ENCODE measurements at places on chromosomes 3 and 15.

DNA sequence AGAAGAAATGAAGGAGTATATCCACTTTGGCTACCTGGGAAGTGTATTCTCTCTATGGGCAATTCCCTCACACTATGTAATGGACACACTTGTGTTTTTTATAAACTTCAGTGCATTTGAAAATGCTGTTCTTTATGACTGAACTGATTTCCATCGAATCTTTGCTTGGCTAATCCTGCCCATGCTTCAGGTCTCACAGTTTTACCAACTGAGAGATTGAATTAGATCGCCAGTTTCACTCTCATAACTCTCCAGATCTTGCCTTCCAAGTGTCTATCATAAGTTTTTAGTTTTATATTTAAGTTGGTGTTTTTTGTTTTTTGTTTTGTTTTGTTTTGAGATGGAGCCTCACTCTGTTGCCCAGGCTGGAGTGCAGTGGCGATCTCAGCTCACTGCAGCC, 73.5 kb upstream of the MBNL1 start:
- DNase-seq = no peak

DNA sequence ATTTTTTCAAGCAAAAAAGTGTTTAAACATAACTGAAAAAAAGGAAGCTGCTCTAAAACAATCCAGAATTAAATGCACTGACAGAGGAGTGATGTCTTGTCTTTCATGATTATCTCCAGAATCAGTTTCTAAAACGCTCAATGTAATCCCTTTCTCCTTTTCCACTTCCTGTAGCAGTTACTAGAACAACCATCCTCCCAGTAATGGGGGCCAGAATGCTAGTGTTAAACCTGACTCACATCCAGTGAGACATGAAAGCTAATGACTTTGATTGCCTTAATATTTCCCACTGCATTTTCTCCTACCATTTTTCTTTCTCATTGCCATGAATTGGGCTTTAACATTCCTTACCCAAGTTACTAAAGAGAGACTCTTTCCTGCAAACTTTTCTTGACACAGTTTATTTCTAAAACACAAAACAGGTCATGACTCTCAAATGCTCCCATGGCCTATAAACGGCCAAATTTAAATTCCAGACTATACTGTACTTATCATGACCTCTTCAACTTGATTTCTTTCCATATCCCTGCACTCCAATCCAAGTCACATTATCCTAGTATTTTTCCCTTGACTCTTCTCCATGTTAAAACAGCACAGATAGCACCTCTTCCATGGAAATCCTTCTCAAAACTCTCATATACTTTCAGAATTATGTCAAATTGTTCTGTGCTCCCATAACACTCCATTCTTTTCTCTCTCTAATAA, 341.4 kb downstream of the NAALADL2 start:
- DNase-seq = no peak

- peak; percentile 41 for DNase-seq
Observed at GRCh38 chr3:10950476-10951294, 41.9 kb upstream of the SLC6A1 start.

DNA sequence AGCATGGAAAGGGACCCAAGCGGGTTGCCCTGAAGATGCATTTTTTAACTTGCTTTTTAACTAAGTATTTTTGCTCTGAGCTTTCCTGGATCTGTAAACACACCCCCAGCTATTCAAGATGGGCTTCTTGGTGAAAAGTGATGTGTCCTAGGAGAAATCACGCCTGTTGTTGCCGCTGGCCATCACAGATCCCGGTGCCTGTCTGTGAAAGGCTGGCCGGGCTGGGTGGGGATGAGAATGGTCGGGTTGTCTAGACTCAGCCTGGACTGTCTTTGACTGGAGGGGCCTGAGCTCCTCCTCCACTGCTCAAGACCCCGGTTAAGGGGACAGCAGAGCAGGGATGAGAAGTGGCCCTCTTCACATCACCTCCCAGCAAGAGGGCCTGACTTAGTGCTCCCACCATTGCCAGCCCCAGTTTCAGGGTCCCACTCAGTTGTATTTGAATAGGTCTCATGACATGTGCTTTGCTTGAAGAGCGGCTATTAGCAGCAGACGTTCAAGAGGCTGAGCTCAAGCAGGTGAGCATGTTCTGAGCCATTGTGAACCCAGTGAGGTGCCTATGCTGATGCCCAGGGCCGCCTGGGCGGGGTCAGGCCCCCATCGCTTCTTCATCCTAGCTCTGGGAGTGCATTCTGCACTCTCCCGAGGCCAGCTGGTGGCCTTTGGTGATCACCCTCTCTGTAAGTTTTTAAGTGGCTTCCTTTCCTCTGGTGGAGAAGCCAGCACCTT, 79.9 kb downstream of the IGF1R start:
- DNase-seq = peak; percentile 19

- DNase-seq = no peak
Observed at GRCh38 chr3:186097317-186097662, 11.6 kb downstream of the ETV5 start.

GRCh38 chr3:119571230-119571629, 8.1 kb upstream of the ADPRH start:
- DNase-seq = no peak

DNA sequence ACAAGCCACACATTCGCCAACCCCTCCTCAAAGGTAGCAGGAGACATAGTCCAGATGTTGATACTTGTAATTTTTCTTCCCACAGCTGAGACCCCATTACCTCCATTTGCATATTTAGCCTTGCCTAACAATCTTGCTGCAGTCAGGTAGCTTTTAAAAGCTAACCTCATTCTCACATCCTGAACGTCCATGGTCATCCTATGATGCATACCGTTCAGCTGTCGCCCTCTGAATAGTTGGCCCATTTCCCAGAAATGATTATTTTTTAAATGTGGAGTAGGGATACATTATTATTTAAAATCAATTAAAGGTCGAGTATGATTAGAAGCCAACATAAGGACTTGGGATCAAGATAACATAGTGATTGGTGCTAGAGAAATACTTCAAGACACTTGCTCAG, 165.0 kb downstream of the MEX3B start:
- peak; percentile 84 for DNase-seq

DNA sequence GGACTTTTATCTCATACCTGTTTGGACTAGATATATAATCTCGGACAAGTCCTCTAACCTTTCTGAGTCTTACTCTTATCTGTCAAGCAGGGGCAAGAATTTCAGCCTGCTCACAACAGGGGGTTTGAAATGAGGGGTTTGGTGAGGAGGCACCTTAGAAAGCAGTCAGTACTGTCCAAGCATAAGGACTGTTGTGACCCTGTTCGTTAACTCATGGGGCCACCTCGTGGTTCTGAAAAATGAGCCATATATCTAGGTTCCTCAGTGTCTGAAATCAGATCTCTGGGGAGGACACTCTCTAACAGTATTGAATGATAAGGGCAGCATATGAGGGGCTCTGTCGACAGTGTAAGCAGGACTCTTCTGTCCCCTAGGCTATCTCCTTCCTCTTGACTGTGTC, 7.2 kb upstream of the TIMP4 start:
- DNase-seq = no peak

DNA sequence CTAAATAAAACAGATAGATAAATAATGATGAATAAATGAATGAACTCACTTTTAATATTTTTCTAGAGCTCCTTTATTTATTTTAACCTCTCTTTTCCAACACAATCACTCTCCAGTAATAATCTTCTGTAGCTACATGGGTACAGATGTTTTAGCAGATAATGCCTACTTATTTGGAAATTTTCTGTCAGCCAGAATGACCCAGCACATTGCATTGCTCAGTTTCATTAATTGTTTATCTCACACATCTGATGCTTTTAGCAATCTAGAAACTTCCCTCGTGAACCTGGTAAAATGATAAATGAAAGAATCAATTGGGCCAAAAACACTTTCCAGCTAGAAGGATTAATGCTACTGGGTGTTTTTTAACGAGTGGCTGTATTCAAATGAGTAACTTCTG, 14.9 kb upstream of the MYH15 start:
- DNase-seq = no peak

DNA sequence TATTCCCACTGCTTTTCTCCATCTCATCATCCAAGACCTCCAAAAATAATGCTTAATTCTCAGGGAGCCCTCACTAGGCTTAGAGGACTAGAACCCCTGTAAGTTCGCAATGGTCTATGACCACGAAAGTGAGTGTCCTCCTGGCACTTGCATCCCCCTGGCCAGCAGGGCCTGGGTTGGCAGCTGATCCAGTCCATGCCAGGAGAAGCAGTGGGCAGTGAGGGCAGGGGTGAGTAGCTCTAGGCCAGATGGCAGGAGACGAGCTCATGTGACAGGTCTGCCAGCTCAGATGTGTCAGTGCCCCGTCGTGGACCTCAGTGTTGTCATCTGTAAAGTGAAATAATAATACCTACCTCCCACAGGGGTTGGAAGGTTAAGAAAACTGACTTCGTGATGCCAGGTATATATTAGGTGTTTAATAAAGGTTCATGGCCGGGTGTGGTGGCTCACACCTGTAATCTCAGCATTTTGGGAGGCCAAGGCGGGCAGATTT, 11.1 kb downstream of the GP5 start:
- no peak for DNase-seq

GRCh38 chr15:69930754-69931153, 167.0 kb downstream of the TLE3 start:
- no peak for DNase-seq

GRCh38 chr15:31843426-31844055, 186.8 kb upstream of the CHRNA7 start:
- no peak for DNase-seq

- DNase-seq = no peak
Observed at GRCh38 chr3:134526319-134526718, 40.5 kb downstream of the CEP63 start.

GRCh38 chr3:31959951-31960792, 20.9 kb downstream of the OSBPL10 start:
- DNase-seq = no peak

DNA sequence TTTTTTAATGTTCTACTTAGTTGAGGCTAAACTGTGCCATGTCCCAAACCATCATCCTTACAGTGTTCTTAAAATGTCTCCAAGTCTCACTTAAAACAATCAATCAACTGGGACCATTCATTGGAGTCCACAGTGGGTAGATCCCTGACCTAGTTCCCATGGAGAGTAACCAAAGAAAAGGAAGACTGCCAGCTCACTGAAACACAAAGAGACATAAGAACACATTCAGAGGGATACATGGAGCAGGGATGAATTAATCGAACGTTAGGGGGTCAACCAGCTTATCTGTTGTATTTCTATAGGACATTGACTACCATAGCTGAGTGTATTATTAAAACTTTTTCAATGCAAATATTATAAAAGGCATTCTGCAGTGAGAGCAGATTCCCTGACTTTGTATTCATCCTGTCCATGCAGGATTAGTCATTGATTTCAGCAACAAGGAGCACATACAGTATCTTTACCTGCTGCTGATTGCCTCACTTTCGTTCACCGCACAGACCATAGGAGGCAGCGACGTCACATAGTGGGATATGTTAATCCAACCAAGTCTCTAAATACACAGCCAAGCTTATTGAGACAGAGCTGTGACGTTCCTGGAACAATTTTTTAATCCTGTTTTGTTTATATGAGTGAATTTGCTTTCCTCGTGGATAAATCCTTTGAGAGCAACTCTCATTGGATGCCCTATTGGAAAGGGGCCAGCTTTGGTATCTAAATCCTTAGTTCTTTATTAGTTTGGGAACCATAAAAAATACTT, 364.9 kb upstream of the RBMS3 start:
- DNase-seq = peak; percentile 63

DNA sequence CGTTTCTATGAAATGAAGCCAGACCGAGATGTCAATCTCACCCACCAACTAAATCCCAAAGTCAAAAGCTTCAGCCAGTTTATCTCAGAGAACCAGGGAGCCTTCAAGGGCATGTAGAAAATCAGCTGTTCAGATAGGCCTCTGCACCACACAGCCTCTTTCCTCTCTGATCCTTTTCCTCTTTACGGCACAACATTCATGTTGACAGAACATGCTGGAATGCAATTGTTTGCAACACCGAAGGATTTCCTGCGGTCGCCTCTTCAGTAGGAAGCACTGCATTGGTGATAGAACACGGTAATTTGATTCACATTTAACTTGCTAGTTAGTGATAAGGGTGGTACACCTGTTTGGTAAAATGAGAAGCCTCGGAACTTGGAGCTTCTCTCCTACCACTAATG, 41.9 kb upstream of the TRA2B start:
- DNase-seq = no peak

GRCh38 chr3:65604863-65605526, 433.7 kb downstream of the MAGI1 start:
- DNase-seq = no peak

GRCh38 chr3:37825744-37826400, 35.8 kb upstream of the CTDSPL start:
- no peak for DNase-seq

GRCh38 chr15:97234851-97235610, 725.5 kb upstream of the ARRDC4 start:
- DNase-seq = peak; percentile 12

DNA sequence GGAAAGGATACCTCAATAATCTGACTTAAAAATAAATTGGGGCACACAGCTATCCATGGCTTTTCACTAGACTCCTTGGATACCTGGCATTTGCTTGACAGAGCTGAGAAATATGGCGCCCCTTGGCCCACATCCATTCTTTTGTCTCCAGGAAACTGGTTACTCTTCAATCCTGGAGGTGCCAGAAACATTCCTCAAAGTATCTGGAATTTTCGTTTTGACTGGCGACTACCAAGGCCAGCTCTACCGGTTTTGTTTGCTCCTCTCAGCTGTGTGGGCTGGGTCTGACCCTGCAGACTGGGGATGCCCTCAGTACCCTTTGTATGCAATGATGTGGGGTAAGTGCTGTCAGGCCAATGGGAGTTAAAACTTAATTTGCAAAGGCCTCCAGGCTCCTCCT, 27.0 kb downstream of the KATNBL1 start:
- no peak for DNase-seq

DNA sequence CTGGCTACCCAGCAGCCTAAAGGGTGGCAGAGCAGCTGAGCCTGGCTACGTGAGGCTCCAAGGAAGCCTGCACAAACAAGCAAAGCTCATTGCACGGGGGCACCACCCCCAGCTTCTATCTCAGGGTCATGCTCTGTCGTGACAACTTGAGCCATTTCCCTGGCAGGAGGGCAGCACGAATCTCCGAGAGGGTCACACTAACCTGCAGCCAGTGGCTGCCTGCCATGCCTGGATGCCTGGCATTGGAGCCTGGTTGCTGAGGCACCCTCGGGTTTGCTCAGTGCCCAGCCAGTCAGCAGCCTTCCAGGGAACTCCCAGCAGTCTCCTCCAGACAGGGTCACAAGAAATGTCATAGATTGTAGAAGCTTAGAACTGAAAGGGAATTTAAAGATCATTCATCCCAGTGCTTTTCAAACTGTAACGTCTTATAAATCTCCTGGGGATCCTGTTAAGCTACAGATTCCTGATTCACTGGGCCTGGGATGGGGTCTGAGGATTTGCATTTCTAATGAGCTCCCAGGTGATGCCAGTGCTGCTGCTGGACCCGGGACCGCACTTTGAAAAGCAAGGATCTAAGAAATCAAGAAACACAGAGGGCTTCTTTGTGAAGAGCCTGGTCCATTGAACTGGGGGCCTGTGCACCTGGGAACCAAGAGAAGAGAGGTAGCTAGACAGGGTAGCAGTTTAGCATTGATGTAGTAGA, 48.4 kb downstream of the TMEM266 start:
- DNase-seq = peak; percentile 9
